ENCODE measurements at places on chromosomes 6 and 20. TPM values are rescaled to one million over a fixed set of nuclear protein-coding genes. Genes with fewer than 3 reads are reported as not detected.

- no peak for DNase-seq
Measured at GRCh38 chr6:36998723-36999038, 6.8 kb upstream of the FGD2 start.

DNA sequence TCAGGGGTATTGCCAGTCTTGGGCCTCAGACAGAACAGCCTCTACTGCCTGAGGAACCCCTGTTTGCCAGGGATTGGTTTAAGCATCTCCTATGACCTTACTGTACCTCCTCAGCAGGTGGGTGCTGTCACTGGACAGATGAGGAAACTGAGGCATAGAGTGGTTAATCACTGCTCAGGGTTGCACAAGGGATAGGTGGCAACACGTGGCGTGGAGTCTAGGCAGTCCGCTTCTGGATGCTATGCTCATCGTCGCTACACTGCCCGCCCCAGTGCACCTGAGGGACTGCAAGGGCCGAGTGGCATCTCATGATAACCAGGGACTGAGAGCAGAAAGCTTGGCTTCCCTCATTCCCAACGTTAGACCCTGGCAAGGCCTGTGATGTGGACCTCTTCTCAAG, 101.8 kb upstream of the SULF2 start:
- DNase-seq: no peak

GRCh38 chr6:80531681-80532619, 425.5 kb downstream of the BCKDHB start:
- no peak for DNase-seq

DNA sequence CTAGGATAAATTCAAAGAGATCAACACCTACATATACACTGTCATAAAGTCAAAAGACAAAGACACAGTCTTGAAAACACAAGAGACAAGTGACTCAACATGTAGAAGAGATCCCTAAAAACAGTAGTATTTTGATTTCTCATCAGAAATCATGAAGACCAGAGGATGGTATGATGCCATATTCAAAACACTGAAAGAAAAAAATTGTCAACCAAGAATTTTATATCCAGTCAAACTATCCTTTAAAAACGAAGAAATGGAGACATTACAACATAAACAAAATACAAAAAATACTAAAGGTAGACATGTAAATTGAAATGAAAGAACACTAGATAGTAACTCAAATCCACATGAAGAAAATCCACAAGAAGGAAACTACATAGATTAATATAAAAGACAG, 27.3 kb upstream of the HBS1L start:
- no peak for DNase-seq

- DNase-seq: peak; percentile 94
Measured at GRCh38 chr6:37207903-37208456, 38.0 kb downstream of the PIM1 start.

DNA sequence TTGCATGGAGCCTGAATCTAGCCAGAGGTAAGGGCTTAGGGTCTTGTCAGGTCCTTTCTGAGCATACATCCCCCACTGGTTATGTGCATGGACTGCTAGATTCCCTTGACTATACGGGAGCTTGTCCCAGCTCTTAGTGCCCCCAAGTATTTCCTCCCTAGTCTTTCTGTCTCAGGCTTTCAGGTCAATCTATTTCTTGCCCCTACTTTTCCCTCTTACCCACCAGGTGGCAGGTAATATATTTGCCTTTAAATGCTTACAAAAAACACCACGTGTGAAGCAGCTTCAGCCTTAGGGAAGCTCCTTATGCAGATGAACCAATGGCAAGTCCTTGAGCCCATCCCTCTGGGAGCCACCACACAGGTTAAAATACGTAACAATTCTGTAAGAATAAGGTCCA, 454.2 kb downstream of the GRIK2 start:
- no peak for DNase-seq

DNA sequence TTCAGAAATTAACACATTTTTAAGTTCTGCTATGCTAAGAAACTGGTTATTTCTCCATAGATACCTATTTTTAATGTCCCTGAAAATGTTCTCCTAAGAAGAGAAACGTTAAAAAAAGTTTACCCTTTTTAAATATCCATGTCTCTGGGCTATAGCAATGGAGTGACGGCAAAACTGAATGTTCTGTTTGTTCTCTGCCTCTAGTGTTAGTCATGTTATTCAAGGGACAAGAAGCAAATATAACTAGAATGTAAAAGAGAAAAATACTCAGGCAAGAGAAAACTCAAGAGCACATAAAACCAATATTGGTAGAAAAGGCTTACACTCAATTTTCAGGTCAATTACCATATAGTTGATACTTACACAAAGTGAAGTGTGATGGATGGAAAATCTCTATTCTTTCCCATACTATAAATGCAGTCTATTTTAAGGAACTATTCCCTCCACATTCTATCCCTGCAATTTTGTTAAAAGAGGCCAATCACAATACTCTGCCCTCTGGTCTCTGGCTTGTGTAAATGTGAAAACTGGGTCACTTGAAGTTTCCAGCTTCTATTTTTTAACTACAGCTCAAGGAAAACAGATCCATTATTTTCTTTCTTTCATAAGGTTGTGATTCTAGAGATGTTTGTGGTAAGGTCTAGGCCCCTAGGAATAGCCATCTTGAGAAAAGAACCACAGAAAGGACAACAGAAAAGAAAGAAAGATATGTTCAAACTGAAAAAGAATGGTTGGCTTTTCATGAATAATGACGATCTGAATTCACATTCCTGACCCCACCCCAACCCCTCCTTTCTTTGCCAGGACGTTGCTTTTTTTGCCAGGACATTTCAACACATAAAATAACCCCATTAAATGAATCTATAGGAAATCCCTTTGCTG, 200.3 kb upstream of the FAM83B start:
- DNase-seq: no peak

DNA sequence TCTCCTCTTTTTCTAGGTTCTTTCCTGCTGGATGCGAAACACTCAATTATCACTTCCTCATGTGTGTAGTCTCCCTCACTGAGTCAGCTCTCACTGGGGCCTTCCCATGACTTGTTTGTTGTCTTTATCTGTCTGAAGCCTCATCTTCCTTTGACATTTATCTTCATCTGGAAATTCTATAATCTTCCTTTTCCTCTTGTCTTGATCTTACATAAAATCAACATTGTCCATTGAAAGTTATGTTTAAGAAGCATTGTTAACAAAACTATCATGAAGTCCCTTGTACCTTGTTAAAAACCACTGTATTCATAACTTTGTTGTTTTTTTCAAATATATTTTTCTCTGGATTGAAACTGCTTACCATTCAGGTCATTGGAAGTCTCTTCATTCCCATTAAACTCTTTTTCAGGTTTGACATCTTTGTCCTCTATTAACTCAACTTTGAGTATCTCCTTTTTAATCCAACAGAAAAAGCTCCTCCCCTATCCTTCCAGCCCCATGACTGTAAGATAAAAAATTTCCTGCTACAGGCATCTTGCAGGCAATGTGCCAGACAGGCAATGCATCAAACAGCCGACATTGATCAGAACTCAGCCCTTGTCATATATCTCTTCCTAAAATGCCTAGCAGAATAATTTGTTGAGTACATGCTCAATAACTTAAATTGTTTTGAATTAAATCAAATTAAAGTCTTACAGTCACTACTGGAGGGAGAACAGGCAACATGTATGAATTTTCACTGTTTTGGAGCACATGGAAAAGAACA, 34.8 kb downstream of the MYLIP start:
- no peak for DNase-seq

DNA sequence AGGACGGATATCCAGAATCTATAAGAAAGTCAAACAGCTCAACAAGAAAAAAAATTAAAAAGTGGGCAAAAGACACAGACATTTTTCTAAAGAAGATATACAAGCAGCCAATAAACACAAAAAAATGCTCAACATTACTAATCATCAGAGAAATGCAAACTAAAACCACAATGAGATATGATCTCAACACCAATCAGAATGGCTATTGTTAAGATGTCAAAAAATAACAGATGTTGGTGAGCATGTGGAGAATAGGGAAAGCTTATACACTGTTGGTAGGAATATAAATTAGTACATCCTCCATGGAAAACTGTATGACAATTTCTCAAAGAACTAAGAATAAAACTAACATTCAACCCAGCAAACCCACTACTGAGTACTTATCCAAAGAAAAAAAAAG, 23.3 kb upstream of the OSTM1 start:
- DNase-seq: no peak

DNA sequence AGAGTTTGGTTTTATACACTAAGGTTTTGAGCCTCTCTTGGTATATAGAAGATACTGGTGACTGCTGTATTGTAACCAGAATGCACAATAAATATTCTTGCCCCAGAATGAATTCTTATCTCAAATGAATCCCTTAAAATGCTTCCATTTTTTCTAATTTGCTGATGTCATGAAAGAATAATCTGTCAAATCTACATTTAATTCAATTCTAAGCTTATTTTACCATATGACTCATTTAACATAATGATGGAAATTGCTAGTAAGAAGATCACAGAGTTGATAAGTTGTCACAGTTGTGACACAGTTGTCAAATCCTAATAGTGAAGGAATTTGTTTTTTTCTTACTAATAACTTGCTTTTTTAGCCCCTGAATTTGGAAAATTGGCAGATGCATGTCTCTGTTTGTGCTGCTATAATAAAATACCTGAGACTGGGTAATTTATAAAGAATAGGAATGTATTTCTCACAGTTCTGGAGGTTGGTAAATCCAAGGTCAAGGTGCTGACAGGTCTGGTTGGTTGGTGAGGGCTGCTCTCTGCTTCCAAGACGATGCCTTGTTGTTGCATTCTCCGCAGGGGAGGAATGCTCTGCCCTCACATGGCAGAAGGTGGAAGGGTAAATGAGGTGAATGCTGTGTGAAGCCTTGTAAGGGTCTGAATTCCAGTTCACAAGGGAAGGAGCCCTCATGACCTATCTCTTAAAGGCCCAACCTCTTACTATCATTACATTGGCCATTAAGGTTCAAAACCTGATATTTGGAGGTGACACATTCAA, 4.7 kb downstream of the ECT2L start:
- no peak for DNase-seq

GRCh38 chr6:34138191-34138590, 7.7 kb downstream of the GRM4 start:
- no peak for DNase-seq

GRCh38 chr20:24296477-24297261, 172.8 kb upstream of the SYNDIG1 start:
- DNase-seq: no peak

GRCh38 chr6:168905451-168906090, 348.1 kb downstream of the THBS2 start:
- no peak for DNase-seq

DNA sequence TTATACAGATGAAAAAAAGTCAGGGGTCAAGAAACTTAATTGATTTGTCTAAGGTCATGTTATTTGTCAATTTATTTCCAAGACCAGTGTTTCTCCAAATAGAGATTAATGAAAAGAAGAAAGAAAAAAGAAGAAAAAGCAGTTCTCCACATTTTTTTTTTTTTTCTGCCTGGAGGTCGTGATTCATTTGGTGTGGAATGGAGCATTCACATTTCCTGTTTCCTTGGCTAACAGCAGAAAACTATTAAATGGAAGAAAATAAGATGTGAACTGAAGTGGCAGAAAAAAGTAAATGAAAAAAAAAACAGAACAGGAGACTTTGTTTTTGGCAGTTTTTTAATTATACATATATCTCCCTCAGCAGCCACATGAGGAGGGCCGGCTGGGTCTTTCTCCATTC, 470.8 kb upstream of the ZNF337 start:
- DNase-seq: no peak

DNA sequence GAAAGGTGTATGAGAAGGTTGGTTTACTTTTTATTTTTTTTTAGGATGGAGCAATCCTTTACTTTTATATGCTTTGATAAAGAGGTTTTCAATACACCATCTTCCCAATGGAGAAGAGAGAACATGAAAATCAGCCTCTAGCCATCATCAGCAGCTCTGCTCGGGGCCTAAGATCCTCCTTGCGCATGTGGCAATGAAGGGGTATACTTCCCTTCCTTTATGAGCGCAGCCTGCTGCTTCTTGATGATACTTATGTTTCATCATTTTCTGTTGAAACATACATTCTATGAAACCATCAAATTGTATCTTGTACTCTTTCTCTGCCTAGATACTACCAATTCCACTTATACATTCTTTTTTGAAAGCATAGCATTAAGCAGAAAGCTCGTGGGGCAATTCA, 74.5 kb downstream of the MAP7 start:
- no peak for DNase-seq

- DNase-seq: peak; percentile 41
Measured at GRCh38 chr6:32462609-32463008, 22.9 kb downstream of the HLA-DRA start.

DNA sequence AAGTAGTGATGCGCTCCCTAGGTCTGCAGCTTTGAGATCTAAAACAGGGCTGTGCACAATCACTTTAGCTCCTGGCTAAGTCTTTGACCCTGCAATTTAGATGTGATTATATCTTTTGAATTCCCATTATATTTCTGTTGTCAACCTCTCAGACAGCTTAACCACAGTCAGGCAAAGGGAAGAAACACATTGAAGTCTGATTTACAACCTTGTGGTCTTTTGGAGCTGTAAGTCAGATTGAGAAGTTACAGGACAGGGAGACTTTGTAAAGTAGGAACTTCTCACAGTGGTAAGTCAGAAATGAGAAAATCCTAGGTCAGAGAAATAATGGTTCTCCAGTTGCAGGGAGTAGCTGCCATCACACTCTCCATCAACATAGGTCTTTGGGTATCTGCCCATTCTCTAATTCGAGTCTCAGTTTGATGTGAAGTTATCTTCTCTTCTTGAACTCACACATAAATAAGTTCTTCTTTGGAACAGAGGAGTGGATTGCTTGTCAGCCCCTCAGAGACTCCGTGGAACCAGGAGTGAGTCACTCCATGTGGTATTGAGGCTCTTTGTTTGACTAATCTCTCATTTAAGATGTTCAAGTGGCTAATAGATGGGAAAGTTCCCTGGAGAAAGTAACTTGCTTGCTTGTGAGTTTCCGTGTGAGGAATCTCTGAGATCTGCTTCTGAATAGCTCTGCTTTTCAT, 35.0 kb upstream of the SGK1 start:
- no peak for DNase-seq

DNA sequence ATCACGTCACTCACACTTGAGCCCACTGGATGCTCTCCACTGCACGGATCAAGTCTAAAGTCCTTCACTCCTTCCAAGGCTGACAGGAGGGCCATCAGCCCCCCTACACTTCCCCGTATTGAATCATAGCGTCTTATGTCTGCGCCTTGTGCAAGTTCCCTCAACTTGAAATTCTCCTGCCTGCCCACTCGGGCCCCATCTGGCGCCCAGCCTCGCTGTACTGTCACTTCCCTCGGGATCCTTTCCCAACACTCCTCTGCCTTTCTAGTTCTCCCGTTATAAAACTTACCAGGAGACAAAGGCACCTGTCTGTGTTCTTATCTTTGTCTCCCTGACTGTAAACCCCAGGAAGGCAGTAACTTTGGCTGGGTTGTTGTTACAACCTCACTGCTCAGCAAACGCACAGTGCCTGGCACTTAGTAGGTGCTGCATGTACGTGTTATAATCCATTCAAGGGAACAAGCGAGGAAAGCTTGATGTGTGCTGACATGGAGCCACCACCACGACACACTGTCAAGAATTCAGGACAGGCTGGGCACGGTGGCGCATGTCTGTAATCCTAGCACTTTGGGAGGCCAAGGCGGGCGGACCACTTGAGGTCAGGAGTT, 33.8 kb upstream of the ZFAND3 start:
- DNase-seq: no peak

TMEM74B gene
- 0.83 TPM for total RNA-seq

GGTLC1 gene
- total RNA-seq: not detected

BEND3 gene
- total RNA-seq: 2.5 TPM

BIRC7 gene
- not detected for total RNA-seq

CARMIL1 gene
- 1.3 TPM for total RNA-seq
